HFFc6 (cell line): ENCODE measurements at places on chromosomes 11 and 22. TPM values are rescaled to one million over a fixed set of nuclear protein-coding genes. Genes with fewer than 3 reads are reported as not detected.

DNA sequence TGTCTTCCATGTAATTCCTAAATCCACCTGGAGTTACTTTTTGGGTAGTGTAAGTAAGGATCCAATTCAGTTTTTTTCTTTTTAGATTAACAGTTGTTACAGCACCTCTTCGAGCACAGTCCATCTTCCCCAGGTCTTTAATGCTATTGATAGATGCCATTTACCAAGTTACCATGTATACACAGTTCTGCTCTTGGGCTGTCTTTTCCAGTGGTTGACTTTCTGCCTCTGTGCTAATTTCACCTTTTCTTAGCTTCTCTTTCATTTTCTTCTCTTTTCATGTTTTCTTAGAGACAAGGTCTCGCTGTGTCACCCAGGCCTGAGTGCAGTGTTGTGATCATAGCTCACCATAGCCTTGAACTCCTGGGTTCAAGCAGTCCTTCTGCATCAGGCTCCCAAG is 12.0 kb downstream of the ATXN10 start:
- H3K4me3 ChIP-seq = no peak overlapping the region
- no peaks in the 10 kb centered on the region for H3K27me3 ChIP-seq
- no peak overlapping the region for H3K27ac ChIP-seq
- H3K36me3 ChIP-seq = peaks cover 16% of the 10 kb centered on the region
- DNase-seq = no peak
- no peaks in the 10 kb centered on the region for H3K4me1 ChIP-seq

- DNase-seq = no peak
- peak overlapping the region; percentile 52 for H3K4me3 ChIP-seq
- peaks cover 31% of the 10 kb centered on the region for H3K4me1 ChIP-seq
- H3K36me3 ChIP-seq = no peaks in the 10 kb centered on the region
Observed at GRCh38 chr11:75602951-75603350, 40.9 kb downstream of the SERPINH1 start.

GRCh38 chr22:38129856-38130255 is 19.4 kb upstream of the BAIAP2L2 start:
- H3K4me3 ChIP-seq = no peak overlapping the region
- peaks cover 6% of the 10 kb centered on the region for H3K4me1 ChIP-seq
- no peak for DNase-seq
- H3K27me3 ChIP-seq = no peaks in the 10 kb centered on the region; the same call in 1 of the 2 replicates

GRCh38 chr11:46914910-46915309 is 3.4 kb downstream of the LRP4 start:
- peaks cover 57% of the 10 kb centered on the region for H3K4me1 ChIP-seq
- H3K4me3 ChIP-seq = no peak overlapping the region
- no peaks in the 10 kb centered on the region for H3K36me3 ChIP-seq
- no peak for DNase-seq

DNA sequence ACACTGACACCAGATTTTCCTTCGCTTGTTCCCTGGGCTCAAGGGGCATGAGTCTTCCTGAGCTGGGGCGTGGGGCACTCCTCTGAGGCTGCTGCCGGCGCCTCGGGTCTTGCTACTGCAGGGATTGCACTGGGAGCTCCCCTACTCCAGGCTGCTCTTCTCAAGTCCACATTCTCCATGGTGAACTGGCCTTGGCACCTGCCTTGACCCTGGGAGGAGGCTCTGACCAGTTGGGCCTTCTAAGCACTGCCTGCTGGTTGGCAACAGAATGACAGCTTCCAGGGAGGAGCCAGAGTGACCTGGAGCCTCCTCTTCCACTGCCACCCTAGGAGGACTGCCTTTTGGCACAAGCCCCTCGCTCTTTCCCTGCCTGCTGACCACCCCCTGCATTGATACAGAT is 9.5 kb downstream of the FREY1 start:
- no peaks in the 10 kb centered on the region for H3K36me3 ChIP-seq
- H3K4me3 ChIP-seq = no peak overlapping the region
- DNase-seq = no peak

- no peak for DNase-seq
- no peak overlapping the region for H3K27ac ChIP-seq
- peaks cover 7% of the 10 kb centered on the region for H3K27me3 ChIP-seq
- 0 out of 2 replicates have a peak, but pooled peaks cover 5% of the 10 kb centered on the region for H3K36me3 ChIP-seq
- H3K4me3 ChIP-seq = peak overlapping the region; percentile 43; the same call in 1 of the 2 replicates
Observed at GRCh38 chr22:19201869-19202798, 23.6 kb upstream of the SLC25A1 start.

DNA sequence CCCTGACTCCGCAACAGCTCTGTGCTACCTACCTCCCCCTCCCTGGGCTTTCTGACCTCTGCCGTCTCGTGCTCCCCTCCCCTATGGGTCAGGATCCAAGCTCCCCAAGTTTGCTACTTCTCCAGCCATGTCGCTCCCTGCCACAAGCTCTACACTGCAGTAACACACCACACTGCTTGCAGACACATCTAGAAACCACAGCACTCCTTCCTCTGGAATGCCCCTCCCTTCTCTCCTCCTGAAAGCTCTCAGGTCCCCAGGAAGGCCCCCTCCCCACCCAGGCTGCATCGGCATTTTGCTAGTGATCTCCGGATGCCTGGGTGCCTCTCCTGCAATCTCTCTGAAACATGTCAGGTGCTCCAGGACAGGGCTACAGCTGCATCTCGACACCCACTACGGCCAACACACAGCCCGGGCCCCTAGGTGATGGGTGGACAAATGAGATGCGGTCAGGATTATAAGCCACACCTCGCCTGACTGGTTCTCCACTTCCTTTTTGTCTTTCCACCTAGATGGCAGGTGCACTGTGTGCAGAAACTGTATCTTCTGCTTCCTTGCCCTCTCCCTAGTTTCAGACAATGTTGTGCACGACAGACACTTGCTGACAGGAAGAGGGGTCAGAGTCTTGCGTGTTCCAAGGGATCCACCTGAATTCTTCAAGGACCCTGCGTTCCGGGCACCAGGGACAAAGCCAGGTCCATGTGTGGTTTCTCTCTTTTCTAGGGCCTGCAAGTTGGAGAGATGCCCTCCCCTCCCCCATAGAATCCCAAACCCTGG is 22.9 kb downstream of the RPUSD4 start:
- H3K36me3 ChIP-seq = no peaks in the 10 kb centered on the region
- H3K27me3 ChIP-seq = no peaks in the 10 kb centered on the region; the same call in 1 of the 2 replicates
- H3K4me3 ChIP-seq = no peak overlapping the region
- H3K27ac ChIP-seq = no peak overlapping the region
- no peak for DNase-seq

- H3K27me3 ChIP-seq = peaks cover 16% of the 10 kb centered on the region
- peaks cover 13% of the 10 kb centered on the region for H3K4me1 ChIP-seq
- no peak overlapping the region for H3K27ac ChIP-seq
- no peak overlapping the region for H3K4me3 ChIP-seq
Observed at GRCh38 chr11:61757213-61757862, 4.9 kb downstream of the MYRF start.

DNA sequence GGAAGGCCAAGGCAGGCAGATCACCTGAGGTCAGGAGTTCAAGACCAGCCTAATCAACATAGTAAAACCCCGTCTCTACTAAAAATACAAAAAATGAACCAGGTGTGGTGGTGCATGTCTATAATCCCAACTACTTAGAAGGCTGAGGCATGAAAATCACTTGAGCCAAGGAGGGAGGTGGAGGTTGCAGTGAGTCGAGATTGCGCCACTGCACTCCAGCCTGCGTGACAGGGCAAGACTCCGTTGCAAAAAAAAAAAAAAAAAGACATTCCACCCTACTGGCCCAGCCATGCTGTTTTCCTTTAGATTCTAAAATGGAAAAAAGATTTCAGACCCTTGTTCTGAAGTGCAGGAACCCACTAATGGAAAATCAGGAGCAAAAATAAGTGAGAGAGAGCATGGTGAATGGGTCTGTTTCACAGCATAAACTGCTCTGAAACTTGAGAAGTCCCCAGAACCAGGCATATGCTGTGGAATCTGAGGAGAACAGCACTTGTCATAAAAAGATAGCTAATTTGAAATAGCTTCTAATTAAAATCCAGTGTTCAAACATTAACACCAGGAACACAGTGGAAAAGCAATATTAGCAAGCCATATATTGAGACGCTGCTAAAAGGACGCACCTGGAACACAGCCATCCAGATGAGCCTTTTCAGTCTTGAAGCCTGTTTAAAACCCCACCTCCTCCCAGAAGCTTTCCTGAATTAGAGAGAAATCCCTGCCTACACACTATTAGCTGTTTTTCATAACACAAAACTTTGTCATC is 66.3 kb upstream of the CHRM4 start:
- H3K27ac ChIP-seq = no peak overlapping the region
- peaks cover 20% of the 10 kb centered on the region for H3K4me1 ChIP-seq
- DNase-seq = no peak
- H3K27me3 ChIP-seq = no peaks in the 10 kb centered on the region
- H3K4me3 ChIP-seq = no peak overlapping the region

DNA sequence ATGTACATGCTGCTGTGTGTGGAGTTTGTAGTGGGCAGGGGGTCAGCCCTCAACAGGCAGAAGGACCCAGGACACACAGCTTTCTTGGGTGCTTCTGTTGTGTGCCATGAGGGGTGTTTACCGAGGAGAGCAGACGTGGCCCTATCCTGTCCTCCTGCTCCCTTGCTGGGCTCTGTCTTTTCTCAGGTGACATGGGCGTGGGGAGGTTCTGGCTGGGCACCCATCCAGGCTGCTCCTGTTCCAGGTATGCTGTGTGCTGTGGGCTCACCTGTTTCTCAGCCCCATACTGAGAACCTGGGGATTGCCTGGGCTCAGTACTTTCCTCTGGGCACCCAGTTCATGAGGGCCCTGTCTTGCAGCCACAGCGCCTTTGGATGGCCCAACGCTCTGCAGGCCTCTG is 23.3 kb downstream of the MICALL1 start:
- H3K36me3 ChIP-seq = peaks cover 14% of the 10 kb centered on the region
- peaks cover 27% of the 10 kb centered on the region for H3K4me1 ChIP-seq
- no peak overlapping the region for H3K27ac ChIP-seq
- no peak overlapping the region for H3K4me3 ChIP-seq

GRCh38 chr11:83255366-83255765 is 30.8 kb downstream of the CCDC90B start:
- H3K4me3 ChIP-seq = no peak overlapping the region
- peaks cover 16% of the 10 kb centered on the region for H3K36me3 ChIP-seq
- no peak overlapping the region for H3K27ac ChIP-seq
- no peaks in the 10 kb centered on the region for H3K27me3 ChIP-seq
- peaks cover 35% of the 10 kb centered on the region for H3K4me1 ChIP-seq

- H3K4me1 ChIP-seq = peaks cover 44% of the 10 kb centered on the region
- no peaks in the 10 kb centered on the region for H3K36me3 ChIP-seq
- H3K4me3 ChIP-seq = no peak overlapping the region
- no peak overlapping the region for H3K27ac ChIP-seq
Observed at GRCh38 chr22:38171927-38172831, 9.5 kb downstream of the PLA2G6 start.

- H3K4me1 ChIP-seq = peaks cover 46% of the 10 kb centered on the region
- DNase-seq = no peak
- no peaks in the 10 kb centered on the region; the same call in 1 of the 2 replicates for H3K27me3 ChIP-seq
Observed at GRCh38 chr11:47848700-47849155, 578 bp upstream of the NUP160 start.

DNA sequence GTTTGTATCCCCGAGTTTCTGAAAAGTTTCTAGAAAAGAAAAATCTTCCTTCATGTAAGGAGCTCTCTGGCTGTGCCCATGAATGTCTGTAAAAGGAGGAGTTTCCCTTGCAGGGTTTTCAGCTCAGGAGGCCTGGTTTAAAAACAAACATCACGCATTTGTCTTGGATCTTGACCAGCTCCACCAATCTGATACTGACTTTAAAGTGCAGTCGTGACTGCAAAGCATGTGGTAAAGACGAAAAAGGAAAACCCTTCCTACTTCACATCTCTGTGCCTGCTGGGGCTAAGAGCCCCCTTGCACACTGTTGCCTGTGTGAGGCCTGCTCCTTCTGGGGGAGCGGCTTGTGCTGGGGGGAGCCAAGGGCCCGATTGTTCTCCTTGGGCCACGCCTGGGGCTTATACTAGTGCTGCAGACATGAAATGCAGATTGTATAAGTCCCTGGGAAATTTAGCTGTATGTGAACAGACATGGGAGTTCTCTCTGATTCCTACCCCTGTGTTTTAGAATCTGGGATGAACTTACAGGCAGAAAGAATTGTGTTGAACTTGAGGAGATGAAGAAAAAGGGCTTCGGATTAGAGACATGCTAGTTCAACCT is 62.1 kb downstream of the ADAMTS15 start:
- no peak overlapping the region for H3K4me3 ChIP-seq
- H3K36me3 ChIP-seq = peaks cover 13% of the 10 kb centered on the region
- peaks cover 15% of the 10 kb centered on the region for H3K27me3 ChIP-seq
- no peak for DNase-seq

DNA sequence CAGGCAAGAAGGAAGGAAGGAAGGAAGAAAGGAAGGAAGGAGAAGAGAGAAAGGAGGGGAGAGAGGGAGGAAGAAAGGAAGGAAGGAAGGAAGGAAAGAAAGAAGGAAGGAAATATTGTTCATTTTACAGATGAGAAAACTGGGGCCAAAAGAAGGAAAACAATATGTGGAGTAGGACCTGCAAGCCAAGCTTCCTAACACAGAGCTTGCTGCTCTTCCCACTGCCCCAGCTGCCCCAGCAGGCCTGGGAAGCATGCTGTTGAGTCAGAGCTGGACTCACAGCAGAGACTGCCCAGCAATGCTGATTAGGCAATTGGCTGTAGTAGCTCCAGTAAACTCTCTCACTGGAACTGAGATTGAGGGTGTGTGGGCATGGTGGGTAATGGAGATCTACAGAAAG is 42.6 kb upstream of the SMCO4 start:
- H3K4me3 ChIP-seq = no peak overlapping the region
- H3K36me3 ChIP-seq = no peaks in the 10 kb centered on the region
- H3K27me3 ChIP-seq = peaks cover 16% of the 10 kb centered on the region
- H3K4me1 ChIP-seq = peaks cover 9% of the 10 kb centered on the region
- peak overlapping the region; percentile 34 for H3K27ac ChIP-seq

DNA sequence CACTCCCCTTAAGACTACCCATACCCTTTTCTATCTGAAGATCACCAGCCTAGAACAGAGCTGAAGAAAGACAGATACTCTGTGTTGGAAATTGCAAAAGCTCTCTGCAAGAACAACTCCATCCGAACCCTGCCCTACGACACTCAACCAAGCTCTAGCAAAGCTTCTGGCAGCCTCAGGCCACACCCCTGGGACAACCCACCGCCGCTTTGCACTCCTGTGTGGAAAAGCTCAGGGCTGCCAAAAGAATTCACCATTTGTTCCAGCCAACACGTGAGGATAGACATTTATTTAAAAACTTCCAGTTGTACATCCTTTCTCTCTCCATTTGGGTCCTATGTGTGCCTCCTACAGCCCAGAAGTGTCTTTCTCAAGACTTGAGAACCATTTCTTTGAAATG is 62.4 kb upstream of the CD5 start:
- no peak for DNase-seq
- peaks cover 29% of the 10 kb centered on the region for H3K27me3 ChIP-seq
- H3K4me1 ChIP-seq = peaks cover 5% of the 10 kb centered on the region; the same call in 1 of the 2 replicates
- no peak overlapping the region for H3K4me3 ChIP-seq
- no peak overlapping the region for H3K27ac ChIP-seq

DNA sequence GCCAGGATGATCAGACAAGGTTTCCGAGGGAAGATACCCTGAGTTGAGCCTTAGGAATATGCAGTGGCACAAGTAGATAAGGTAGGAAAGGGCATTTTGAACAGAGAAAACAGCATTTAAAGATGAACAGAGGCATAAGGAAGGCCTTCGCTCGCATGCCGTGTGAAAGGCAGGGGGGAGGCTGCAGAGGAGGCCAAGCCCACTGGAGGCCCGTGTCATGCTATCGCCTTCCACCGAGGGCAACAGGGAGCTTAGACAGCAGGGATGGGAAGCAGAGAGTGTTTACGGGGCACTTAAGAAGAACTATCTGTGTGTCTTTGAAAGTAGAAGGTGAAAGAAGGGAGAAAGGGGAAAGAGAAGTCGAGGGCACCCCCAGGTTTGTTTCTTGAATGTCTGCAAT is 148.3 kb downstream of the PKNOX2 start:
- H3K27me3 ChIP-seq = peaks cover 34% of the 10 kb centered on the region
- no peak overlapping the region for H3K27ac ChIP-seq
- no peaks in the 10 kb centered on the region for H3K4me1 ChIP-seq

The PANX1 gene
- total RNA-seq = 23.2 to 26.7 TPM (median 26.2 TPM) in 3 replicates

The ANO5 gene
- total RNA-seq = not detected in 3 replicates

The SAMM50 gene
- 53.9 to 55.5 TPM (median 54.2 TPM) in 3 replicates for total RNA-seq

The FAM181B gene
- total RNA-seq = not detected in 3 replicates

The HTR3A gene
- not detected in 3 replicates for total RNA-seq

The SCN2B gene
- total RNA-seq = not detected in 3 replicates

The BTG4 gene
- total RNA-seq = not detected in 3 replicates
